ENCODE measurements at places on chromosomes 2 and 18.

GRCh38 chr18:60838677-60839076 is 466.1 kb upstream of the MC4R start:
- DNase-seq = no peak

DNA sequence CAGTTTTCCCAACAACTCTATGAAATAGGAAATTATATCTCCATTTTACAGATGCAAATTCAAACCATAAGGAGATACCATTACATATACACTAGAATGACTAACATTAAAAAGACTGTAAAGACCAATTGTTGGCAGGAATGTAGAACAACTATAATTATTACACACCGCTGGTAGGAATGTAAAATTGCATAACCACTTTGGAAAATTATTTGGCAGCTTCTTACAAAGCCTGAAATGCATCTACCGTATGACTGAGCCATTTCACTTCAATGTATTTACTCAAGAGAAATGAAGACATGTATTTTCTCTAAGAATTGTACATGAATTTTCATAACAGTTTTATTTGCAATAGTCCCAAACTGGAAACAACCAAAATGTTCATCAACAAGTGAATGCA is 189.1 kb upstream of the BCL2L11 start:
- DNase-seq = no peak

DNA sequence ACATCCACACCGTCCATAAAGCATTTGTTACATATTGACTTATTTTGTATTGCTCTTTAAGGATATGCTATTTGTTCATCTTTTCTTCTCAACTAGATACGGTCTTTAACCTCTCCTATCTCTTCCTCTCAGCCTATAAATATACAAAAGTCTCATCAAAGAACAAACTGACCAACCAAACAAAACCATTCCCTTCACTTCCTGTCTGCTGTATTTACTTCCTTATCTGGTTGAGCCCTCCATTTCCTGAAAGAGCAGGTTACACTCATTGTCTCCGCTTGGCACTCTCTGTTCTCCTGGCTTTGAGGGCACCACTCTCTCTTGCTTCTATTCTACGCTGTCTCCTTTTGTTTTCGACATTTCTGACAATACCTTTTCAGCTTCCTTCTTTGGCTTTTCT is 431.9 kb upstream of the TCF4 start:
- DNase-seq = no peak

DNA sequence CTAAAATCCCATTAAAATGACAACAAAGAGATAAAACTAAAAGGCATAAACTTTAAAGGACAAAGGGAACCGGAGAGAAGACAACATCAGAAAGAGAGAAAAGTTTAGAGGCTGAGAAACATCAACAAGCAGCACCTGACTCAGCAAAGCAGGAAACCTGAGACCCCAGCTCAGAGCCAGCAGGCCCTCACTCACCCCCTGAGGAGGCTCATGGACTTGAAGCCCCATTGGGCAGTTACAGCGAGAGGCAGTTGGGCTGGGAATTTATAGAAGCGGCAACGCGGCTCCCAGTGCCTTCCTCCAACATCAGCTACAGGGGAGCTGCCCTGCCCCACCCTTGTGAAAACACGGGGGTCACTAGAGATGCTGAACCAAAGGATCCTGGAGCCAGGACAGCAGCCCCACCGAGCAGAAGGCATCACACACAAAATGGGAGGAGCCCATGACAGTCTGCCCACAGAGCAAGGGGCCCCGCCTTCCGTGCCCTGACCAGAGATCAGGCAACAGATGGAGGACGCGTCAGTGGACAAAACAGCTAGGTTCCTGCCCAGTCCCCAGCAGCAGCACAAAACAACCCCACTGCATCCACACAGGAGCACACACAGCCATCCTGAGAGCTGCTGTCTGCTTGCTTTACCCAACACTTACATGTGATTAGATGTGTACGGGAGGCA is 52.7 kb downstream of the CMPK2 start:
- DNase-seq = no peak

DNA sequence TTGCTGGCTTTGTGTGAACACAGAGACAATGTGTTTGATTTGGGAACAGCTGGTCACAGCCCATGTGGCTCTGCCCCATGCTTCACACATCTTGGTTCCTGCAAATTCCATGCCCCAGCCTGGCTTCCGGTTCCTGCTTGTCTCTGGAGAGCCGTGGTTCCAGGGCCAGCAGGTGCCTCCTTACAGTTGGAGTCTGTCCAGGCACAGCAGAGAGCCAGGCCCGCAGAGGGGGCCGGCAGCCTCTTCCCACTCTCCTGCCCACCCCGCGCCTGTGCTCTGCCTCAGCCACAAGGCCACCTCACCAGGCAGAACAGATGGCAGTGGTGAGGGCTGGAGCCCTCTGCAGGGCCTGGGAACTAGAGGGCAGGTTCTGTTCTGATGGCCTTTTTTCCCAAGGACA is 81.5 kb downstream of the LDLRAD4 start:
- no peak for DNase-seq

- no peak for DNase-seq
Observed at GRCh38 chr2:97759727-97760407, 46.5 kb downstream of the ZAP70 start.
